ENCODE measurements at places on chromosomes 5 and 9.

- no peak for DNase-seq
Observed at GRCh38 chr5:15694696-15695214, 194.8 kb downstream of the FBXL7 start.

DNA sequence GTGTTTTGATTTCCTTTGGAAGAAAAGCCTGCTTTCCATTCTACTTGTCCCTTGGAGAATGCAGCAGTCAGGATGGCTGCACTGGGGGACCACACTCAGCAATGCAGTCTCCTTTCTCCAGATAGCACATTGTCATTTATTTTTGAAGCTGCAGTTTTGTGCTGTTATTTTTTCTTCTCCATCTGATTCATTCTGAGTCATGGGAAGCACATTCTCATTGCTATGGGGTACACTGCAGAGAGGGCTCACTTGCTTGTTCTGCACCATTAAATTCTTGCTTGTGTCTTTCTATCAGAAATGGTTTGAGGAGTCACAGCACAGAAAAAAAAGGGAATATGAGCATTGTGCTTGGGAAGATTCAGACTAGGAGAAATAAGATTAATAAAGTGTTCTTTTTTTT, 39.7 kb upstream of the POC5 start:
- DNase-seq = no peak

GRCh38 chr5:155480731-155481131, 467.2 kb downstream of the KIF4B start:
- no peak for DNase-seq

GRCh38 chr9:125691869-125692268, 15.1 kb downstream of the MAPKAP1 start:
- no peak for DNase-seq

- DNase-seq = no peak
Observed at GRCh38 chr9:17509701-17510100, 69.2 kb upstream of the SH3GL2 start.

- no peak for DNase-seq
Observed at GRCh38 chr5:35304291-35304690, 74.0 kb upstream of the PRLR start.

- no peak for DNase-seq
Observed at GRCh38 chr5:131794586-131794985, 2.2 kb downstream of the FNIP1 start.

DNA sequence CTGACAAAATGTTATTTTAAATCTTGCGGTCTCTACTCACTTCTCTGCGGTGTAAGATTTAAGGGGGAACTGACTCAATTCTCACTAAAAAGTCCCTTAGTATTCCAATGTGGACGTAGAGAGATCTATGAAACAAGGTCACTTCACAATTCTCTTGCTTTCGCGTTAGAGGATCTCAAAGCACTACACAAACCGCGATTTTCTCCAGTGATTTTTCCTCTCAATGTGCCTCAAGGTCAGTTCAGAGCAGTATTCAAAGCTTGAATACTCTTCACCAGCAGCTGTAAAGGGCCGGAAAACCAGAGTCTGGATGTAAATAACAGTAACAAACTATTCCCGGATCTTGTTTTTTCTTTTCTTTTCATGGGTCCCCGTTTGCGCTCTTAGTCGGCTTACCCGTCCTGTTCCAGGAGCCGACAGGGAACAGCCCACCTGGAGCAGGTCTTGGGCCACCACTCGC, 128.2 kb downstream of the TMEM161B start:
- DNase-seq = no peak

DNA sequence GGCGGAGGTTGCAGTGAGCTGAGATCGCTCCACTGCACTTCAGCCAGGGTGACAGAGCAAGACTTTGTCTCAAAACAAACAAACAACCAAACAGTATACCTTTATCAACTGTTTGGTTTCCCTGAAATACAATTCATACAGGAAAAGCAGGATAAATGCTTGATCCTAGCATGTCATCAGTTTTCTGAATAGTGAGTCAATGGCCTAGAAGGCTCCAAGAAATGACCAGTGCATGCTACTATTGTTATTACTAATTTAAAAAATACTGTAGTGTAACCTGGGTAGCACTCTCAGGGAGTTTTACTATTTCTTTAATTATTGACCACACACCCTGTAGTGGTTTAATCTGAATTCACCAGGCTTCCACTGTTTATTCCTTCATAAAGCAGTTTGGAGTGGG, 101.0 kb upstream of the PTPN3 start:
- no peak for DNase-seq

GRCh38 chr5:121726991-121727390, 124.7 kb upstream of the FTMT start:
- DNase-seq = no peak

GRCh38 chr5:160485364-160485969, 63.8 kb downstream of the PTTG1 start:
- no peak for DNase-seq

DNA sequence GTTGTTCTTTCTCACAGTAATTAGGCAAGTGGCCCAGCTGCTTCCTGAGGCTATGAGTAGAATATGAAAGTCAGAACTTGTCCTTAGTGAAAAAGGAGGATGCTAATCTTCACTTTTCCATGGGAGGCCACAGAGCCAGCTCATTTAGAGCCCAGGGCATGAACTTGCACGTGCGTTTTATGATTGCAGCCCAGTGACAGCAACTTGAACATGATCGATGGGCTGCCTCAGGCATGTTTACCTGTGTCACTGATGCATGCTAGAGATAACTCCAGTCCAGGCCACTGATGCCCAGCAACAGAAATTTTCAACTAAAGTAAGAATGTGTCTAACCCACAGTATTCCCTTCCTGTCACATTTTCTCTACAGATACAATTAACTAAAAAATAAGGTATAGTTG, 179.3 kb downstream of the CTNND2 start:
- no peak for DNase-seq

GRCh38 chr5:169772688-169773087, 135.6 kb downstream of the DOCK2 start:
- no peak for DNase-seq

- DNase-seq = no peak
Observed at GRCh38 chr5:68053202-68053601, 162.4 kb upstream of the PIK3R1 start.
